ENCODE measurements at places on chromosomes 12 and 14.

DNA sequence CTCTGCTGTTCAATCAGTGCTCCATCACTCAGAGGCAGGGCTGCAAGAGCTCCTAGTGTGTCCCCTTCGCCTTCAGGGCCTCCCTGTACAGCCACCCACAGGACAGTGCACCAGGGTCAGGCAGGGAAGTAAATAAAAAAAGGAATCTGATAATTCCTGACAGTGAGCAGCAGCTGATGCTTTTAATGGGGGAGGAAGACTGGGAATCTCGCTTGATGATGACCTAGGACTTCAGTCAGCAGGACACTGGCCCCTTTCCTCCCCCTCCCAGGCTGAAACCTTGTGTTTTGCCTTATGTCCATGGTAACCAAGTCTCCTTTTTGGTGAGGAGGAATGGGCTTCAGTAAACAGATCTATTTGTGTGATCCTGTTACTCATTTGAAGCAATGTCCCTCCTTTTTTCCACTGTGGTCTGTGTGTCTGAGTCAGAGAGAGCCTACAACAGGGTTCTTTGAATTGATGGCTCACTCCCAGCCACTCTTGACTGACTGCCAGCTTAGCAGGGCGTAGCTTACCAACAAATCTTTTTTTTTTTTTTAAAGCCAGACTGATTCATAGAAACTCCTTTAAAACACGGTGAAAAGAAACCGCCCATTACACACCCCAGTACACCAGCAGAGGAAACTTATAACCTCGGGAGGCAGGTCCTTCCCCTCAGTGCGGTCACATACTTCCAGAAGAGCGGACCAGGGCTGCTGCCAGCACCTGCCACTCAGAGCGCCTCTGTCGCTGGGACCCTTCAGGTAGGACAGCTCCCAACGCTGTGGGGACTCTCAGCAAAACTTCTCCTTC lies at the start of gene EMP1:
TSS of gene EMP1 (plus strand) at position 597 of the 792 bp plus-strand sequence. CDS start 14,785 bp downstream, outside the sequence.
- DNase-seq: peak; percentile 98

DNA sequence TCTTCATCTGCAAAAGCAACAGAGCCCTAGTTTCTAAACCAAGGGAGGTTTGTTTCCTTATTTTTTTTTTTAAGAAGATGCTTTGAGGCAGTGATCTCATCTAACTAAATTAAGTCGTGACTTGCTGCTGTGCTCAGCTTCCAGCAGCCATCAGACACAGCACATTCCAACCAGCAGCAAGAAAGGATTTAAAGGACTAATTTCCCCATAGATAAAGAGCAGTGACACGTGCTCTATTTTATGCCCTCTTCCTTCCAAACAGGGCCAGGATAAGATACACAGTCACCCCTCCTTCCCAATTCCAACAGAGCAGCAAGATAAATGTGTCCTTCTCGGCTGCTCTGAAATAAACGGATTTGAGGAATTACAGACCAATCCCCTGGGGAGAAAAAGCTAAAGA lies 81.7 kb downstream of the PRKAB1 start:
- no peak for DNase-seq

- peak; percentile 79 for DNase-seq
Observed at GRCh38 chr12:123094349-123095077, 56.4 kb downstream of the PITPNM2 start.

DNA sequence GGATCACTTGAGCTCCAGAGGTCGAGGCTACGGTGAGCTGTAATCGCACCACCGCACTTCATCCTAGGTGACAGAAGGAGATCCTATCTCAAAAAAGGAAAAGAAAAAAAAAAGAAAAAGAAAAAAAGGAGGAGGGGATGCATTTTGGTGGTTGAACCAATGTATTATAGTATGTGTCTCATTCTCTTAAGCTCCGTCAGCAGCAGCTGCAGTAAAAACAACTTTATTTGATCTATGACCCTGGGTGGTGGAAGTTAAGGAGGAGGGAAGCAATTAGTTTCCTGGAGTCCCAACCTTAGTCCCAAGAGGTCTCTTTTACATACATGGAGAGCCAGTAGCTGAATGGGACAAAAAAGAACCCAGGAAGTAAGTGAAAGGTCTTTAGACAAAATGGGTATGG lies 26.8 kb upstream of the APOF start:
- no peak for DNase-seq

DNA sequence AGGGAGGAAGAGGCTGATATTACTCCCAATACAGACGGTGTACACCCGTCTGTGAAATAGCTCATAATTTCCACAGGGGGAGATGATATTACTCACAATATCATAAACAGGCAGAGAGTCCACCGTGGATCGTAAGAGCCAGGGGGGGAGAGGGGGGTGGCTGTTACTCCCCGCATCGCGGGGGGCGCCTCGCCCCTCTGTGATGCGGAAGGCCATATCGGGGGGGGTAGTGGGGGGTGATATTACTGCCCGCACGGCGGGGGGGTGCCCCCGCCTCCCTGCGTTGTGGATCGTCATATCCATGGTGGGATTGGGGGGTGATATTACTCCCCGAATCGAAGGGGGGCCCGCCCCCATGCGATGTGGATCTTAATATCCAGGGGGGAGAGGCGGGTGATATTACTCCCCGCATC lies 91.9 kb downstream of the FRMD6 start:
- DNase-seq: no peak

DNA sequence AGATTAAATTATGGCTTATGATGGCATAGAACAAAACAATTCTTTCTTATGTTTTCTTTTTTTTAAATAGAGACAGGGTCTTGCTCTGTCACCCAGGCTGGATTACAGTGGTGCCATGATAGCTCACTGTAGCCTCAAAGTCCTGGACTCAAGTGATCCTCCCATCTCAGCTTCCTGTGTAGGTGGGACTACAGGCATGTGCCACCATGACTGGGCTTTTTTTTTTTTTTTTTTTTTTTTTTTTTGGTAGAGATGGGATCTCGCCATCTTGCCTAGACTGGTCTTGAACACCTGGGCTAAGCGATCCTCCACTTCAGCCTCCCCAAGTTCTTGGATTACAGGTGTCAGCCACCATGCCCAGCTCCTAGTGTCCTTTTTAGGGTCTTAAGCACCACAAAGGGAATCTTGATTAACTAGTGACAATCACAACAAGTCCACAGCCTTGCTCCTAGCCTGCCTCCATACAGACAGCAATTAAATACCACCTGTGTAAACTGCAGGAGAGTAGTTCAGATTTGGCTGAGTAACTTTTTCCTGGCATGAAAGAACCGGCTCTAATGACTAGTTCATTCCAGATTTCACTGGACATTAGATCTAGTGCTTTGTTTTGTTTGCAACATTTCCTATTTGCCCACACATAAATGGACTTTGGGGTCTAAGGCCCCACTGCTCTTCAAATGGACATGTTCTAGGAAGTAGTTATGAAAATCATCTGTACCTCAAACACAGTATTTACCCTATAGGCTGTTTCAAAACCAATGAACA lies 61.6 kb downstream of the SH2B3 start:
- no peak for DNase-seq

GRCh38 chr12:117641885-117642284 lies 280.5 kb upstream of the NOS1 start:
- DNase-seq: no peak

All from sigmoid colon (tissue), 7 donors.